ENCODE measurements at places on chromosomes 2 and 18.

DNA sequence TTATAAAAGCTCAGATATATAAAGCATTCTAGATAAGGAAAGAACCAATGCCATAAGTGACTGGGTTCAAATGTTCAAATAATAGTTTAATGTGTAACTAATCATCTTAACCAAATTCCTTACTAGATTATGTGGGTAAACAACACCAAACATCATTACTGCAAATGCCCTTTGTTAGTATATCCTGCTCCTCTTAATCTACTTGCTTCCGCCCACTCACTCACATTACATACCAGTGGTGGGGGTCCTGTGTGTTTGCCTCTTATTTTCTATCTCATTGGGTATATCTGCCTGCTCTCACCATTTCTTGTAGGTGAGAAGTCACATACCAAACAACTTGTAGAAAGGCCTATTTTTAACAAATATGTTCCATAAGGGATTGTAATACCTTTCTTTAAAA is 562.1 kb downstream of the NRXN1 start:
- DNase-seq = no peak

DNA sequence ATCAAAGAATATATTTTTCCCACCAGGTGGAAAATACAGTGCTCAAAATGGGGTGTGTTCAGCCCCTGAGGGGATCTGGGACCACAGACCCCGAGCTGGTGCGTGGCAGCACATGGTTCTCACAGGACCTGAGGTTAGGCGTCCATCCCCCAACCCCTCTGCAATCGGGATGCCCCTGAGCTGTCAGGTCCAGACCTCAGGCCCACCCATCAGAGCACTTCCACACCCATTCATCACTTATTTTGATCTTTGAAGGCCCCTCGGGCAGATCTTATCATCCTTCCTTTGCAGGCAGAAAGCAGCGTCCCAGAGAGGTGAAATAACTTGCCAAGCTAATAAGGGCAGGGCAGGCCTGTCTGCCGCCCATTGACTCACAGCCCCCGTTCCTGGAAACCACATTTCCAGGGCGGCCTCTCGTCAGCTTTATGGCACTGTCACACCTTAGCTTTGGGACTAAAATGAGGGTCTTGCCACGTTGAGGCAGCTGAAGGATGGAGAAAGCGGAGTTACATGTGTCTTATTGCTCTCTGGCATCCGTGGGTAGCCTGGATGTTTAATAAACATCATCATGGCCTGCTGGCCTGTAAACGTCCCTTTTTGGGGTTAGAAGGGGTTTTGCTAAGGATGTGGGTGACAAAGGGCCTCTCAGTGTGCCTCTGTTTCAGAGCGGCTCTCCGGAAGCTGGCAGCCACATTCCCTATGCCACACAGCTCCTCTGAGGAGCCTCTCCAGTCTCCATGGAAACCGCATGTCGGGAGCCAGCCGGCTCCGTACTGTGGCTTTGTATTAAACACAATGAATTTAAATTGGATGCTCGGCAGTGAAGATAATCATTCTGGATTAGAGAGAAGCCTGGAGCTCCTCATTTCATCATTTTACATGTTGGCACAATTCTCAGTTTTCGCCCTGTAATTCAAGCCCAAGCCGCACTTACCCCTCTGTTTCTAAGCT is 58.3 kb upstream of the MAPRE3 start:
- DNase-seq = no peak

GRCh38 chr2:152420936-152421335 is 86.0 kb downstream of the FMNL2 start:
- DNase-seq = no peak

DNA sequence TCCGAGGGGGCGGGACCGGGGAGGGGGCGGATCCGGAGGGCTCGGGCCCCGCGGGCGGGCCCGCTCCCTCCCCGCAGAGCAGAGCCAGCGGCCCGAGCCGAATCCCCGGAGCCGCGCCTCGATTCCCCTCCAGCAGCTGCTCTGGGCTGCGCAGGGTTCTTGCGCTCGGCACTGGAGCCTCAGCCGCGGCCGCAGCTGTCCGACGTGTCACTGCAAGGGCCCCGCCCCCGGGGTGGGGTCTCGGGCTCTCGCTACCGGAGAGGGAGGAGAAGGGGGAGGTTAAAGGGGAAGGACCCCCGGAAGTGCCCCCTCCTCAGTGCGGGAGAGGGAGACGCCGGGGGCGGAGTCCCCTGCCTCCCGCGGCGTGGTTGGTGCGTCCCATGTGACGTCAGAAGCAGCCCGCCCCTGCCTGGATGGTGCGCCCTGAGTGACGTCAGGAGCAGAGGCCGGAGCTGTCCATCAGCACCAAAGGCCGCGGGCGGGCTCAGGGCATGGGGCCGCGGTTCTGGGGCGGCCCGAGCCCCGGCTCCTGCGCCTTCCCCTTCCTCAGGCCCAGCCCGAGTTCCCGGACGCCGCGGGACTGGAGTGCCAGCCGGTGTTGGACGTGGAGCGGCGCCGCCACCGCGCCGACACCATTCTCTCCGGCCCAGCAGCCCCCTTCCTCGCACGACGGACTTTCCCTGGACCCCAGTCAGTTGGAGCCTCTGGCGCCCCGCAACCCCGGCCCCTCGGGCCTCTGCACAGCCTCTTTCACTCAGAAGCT is at the start of the genes CHPF and TMEM198:
TSS of gene CHPF (minus strand) at position 214 of the 763 bp plus-strand sequence. CDS start 271 bp downstream, outside the sequence.
TSS of gene TMEM198 (plus strand) at position 433 of the 763 bp plus-strand sequence. CDS start 700 bp downstream, outside the sequence.
- DNase-seq = peak; percentile 97

- no peak for DNase-seq
Measured at GRCh38 chr2:239142806-239143205, 258.0 kb downstream of the HDAC4 start.

GRCh38 chr2:185813707-185814106 is 75.1 kb downstream of the FSIP2 start:
- DNase-seq = no peak

GRCh38 chr2:189393440-189394111 is 47.7 kb upstream of the WDR75 start:
- DNase-seq = peak; percentile 33

DNA sequence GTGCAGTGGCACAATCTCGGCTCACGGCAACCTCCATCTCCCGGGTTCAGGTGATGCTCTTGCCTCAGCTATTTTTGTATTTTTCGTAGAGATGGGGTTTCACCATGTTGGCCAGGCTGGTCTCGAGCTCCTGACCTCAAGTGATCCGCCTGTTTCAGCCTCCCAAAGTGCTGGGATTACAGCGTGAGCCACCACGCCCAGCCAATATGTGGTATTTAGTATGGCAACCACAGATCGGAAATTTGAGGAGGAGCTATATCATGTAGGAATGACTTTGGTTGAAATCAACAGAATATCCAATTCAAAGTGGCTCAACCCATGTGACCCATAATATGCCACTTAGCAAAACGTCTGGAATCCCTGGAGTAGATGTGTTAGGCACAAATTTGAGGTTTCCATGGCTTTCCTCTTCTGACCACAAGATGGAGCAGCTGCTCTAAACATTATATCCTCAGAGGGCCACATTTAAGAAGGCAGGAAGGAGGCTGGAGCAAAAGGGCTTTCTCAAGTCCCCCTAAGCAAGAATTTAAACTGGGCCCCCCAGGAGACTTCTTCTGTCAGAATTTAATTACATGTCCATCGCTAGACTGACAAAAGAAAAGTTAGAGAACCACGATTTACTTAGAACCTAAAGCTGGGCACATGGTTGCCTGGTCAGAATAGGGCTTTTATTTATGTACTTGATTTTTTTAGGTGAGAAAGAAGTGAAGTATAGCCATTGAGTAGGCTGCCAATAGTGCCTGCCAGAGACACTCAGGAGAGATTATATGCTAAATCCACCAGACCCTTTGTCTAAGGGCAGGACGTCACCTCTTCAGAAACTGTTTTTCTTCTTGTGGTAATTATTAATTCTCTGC is 49.6 kb upstream of the ITSN2 start:
- peak; percentile 91 for DNase-seq

GRCh38 chr2:56234241-56234640 is 50.5 kb downstream of the CCDC85A start:
- no peak for DNase-seq

DNA sequence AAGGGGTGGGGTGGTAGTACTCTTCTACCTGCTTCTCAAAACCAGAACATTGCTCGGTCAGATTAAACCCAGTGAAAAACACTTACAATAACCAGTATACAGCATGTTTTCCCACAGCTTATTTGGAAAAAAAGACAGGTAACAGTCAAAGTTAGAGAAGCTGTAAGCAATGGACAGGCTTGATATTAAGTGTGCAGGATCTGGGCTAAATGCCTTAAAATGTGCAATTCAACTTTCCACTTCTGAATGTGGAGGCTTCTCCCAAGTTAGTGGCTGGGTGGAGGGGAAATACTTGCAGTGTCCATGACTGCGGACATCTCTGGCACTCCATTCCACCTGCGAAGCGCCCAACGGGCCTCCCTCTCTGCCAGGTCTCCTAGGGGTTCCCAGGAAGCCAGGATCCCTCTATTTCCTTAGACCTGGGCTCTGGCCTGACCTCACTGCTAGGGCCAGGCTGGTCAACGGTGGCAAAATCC is 5.3 kb downstream of the ZEB2 start:
- DNase-seq = no peak

- no peak for DNase-seq
Measured at GRCh38 chr2:769771-770170, 92.6 kb upstream of the TMEM18 start.

GRCh38 chr2:63590626-63591408 is 2.1 kb downstream of the MDH1 start:
- DNase-seq = peak; percentile 69

- no peak for DNase-seq
Measured at GRCh38 chr2:215830304-215830703, 183.0 kb downstream of the MREG start.

DNA sequence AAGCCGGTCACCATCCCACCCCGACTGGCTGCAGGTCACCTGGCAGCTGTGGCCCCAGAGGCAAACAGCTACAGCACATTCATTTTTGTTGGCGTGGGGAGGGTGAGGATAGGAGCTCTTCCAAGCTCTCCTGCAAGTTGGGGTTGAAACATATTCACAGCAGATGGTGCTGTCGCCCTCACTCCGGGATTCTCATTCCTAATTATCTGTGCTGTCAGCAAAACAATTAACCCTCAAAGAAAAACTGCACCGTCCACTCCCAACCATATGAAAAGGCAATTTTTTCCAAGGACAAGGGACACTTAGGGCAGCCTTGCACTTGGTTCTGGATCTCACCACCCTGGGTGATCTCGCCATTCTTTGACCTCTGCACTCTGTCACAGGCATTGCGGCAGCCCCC is 68.6 kb downstream of the ZBTB7C start:
- no peak for DNase-seq

GRCh38 chr2:19933351-19933981 is 31.7 kb upstream of the TTC32 start:
- peak; percentile 69 for DNase-seq

DNA sequence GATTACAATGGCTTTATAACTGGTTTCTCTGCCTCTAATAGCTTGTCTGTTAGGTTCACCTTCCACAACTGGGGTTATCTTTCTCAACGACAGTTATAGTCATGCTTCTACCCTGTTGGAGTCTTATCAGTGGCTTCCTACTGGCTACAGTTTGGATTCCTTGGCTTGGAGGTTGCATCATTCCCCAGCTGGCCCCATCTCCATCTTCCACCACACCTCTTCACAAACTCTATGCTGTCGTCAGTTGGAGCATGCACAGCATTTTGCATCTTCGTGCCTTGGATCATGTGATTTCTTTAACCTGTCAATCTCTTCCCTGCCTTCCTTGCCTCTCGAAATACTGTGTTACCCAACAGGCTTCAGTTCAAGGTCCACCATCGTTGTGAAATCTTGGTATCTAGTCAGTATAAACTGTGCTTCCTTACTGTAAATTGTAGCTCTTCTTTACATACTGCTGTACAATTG is 316.3 kb upstream of the CXCR4 start:
- DNase-seq = no peak

DNA sequence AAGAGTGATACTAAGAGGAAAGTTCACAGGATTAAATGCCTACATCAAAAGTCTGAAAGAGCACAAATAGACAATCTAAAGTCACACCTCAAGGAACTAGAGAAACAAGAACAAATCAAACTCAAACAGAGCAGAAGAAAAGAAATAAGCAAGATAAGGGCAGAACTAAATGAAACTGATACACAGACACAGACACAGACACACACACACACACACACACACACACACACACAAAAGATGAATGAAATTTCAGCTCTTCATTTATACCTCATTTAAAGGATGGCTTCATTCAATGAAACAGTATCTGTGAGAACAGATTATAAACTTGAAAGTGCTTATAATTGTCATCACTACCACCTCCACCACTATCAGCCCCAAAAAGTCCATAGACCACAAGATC is 428.9 kb downstream of the MBD2 start:
- no peak for DNase-seq

DNA sequence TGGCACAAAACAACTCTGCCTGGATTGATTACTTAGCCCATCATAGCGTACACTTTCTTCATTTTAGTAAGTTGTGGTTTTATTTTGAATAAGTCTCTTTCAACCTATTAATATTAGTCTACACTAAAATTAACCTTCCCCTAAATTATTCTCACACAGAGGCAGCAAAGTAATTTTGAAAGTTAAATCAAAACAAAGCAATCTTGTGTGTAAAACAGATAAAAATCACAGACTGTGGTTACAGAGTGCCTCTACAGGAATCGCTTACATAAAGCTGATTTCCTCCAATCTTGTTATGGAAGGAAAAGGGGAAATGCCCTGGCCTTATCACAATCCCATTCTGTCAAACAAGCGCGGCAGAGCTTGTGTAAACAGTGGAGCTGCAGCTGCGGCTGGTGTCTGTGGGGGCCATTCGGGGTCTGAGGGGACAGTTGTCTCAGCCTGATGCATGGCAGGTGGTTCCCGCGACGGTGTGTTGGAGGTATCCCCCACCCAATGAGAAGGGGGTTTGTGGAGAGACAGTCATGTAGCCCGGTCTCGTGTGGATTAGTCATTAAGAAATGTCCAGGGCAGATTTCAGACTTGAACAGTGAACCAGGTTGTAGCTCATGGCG is 42.1 kb downstream of the BCL2L11 start:
- DNase-seq = no peak

GRCh38 chr2:83081826-83082690 is 1377.0 kb downstream of the SUCLG1 start:
- no peak for DNase-seq

GRCh38 chr2:161423421-161424393 is 7.6 kb downstream of the TBR1 start:
- DNase-seq = no peak

DNA sequence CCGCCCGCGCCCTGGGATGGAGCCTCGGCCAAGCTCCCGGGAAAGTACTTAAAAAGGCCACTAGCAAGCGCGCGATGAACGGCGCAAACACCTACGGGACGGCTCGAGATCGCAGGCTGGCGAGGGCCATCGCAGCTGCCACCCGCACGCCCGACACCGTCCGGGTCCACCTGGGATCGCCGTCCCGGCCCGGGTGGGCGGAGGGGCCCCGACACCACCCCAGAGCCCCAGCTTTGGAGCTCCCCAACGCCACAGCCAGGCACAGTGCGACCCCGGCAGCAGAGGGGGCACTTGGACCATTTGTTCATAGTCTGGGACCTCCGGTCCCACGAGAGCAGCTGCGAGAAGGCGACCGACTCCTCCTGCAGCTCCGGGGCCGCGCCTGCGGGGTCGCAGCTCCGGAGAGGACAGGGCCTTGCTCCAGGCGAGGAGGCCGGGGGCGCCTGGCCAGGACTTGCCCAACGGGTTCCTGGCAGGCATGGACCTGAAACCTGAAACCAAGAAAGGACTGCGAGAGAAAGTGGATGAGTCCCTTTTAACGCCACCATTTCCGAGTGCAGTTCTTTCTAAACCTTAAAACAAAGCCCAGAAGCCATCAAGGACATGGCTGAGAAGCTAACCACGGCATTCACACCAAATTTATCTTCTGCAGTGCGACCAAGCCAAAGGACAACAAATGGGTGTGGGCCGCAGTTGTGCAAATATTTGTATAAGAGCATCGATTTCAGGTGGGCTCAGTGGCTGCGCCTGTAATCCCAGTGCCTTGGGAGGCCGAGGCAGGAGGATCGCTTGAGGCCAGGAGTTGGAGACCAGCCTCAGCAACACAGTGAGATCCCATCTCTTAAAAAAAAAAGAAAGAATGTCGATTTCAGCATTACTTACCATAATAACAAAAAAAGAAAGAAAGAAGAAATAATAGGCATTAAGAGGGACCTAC is 54.0 kb upstream of the IMP4 start:
- peak; percentile 33 for DNase-seq
